Right cardiac atrium (tissue), 5 donors: ENCODE measurements at places on chromosomes 1 and 21. TPM values are rescaled to one million over a fixed set of nuclear protein-coding genes. Genes with fewer than 3 reads are reported as not detected.
A peak's percentile ranks its signal among the peaks of the same experiment; 100 is the strongest.

GRCh38 chr1:11354893-11355553 is 82.0 kb downstream of the UBIAD1 start:
- no peak for DNase-seq

GRCh38 chr21:35905963-35906345 is 154.4 kb downstream of the SETD4 start:
- peak; percentile 52 for DNase-seq

DNA sequence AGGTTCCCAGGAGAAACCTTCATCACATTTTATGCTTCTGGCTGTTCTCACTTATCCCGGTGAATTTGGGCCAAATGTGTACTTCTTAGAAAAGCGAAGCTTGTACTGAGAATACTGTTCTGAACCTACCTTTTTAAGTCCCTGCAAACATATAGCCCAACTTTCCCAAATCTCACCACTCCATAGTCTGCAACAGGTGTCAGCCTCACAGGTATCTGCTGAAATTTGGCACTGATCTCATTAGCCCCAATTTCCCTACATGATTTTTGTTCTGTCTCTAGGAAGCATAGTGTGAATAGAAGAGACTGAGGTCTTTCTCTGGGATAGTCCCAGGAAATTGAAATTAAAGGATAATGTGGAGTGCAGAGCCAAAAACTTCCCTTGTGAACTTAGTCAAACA is 11.5 kb downstream of the RIT1 start:
- no peak for DNase-seq

DNA sequence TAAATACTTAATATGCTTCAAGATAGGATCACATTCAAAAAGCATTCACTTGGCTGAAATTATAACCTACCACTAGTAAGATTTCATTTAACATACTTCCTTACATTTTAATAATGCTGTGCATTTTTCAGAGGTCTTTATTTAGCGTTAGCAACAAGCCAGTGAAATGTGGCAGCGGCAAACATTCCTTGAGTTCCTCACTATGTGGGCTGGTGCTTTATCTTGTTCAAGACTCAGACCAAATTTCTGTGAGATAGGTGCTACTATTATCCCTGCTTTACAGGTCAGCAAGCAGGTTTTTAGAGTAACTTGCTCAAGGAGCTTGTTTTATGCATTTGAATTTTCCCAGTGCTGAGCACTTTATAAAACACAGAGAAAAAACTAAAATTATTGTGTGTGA is 132.7 kb downstream of the PLPPR4 start:
- DNase-seq = no peak

- DNase-seq = no peak
Measured at GRCh38 chr1:115262886-115263285, 75.2 kb downstream of the NGF start.

- no peak for DNase-seq
Measured at GRCh38 chr1:111719135-111719534, 20.1 kb downstream of the INKA2 start.

- peak; percentile 76 for DNase-seq
Measured at GRCh38 chr1:212630158-212630900, 21.8 kb downstream of the ATF3 start.

The FALEC gene
- polyA plus RNA-seq = not detected

The CATSPERE gene
- 0.18 TPM for polyA plus RNA-seq
